ENCODE measurements at places on chromosomes 7 and 10.

DNA sequence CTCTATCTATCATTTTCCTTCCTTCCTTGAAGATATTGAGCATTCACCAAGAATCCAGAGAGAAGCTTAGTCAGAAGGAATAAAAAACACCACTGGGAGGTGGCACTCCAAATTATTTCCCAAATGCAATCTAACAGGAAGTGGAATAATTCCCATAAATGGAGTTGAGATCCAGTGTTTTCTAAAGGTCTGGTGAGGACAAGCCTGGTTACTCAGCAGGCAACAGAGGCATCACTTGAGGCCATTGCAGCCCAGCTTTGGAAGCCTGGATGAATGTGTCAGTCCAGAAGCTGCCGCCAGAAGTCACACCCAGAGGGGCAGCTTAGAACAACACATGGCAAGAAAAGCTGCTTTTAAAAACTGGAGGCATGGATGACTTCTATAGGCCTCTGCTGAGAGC lies 288.9 kb upstream of the KLF6 start:
- no peak for DNase-seq

DNA sequence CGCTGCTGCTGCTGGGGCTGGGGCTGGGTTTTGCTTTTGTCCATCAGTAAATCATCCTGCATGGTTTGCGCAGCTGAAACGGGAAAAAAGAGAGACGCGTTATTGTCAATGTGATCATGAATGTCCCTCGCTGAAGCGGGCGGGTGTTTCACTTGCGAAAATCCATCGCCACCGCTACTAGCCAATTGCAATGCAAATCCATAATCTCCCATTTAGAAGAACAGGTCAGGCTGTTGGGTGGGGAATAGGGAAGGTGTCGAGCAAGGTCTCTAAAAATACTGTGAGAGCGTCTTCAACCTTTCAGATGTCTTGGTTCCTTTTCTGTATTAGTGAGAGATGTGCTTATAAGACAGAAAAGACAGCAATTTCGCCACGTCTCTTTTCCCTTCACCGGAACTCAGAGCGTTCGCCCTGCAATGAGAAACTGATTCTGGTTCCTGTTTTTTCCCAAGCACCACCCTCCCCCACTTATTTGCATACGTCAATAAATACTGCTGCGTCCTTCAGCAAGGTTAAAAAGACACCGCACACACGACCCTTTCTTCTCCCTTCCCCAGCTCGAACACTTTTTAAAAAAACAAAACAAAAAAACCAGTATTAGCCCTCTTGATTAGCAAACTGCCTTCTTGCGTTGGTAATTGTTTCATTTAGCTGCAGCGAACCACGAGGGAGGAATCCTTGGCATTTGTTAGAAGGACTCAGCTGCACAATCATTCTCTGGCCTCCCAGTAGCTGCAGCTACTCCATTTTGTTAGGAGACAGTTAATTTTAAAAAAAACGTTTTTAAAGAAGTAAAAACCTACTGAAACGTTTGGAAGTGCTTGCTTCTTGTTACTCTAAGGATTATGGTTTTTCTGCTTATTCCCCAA lies 50.4 kb downstream of the CPEB3 start:
- DNase-seq = peak; percentile 33

GRCh38 chr7:110186334-110186733 lies 904.6 kb upstream of the LRRN3 start:
- no peak for DNase-seq

DNA sequence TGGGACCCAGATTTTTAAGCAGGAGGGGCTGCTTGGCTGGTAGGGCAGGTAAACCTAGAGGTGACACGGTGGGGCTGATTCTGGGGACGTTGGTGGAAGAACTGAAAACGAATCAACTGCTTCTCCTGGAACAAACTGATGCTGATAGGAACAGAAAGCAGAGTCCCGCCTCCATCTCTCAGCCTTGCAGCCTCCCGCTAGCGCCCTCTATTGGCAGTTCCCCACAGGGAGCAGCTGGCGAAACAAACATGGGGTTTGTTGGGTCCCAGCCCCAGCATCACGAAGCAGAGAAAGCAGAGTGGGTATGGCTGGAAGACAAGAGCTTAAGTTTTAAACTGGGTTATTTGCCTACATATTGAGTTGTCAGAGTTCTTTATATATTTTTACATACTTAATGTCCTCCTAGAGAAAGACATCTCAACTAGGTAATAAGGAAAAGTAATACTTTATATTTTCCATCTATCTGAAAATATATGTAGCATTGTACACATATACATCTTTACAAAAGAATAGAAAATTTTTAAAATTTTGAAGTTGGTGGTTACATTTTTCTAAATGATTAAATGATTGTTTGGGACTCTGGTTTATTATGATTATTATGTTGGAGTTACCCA lies 42.3 kb upstream of the FOXI2 start:
- DNase-seq = peak; percentile 39

DNA sequence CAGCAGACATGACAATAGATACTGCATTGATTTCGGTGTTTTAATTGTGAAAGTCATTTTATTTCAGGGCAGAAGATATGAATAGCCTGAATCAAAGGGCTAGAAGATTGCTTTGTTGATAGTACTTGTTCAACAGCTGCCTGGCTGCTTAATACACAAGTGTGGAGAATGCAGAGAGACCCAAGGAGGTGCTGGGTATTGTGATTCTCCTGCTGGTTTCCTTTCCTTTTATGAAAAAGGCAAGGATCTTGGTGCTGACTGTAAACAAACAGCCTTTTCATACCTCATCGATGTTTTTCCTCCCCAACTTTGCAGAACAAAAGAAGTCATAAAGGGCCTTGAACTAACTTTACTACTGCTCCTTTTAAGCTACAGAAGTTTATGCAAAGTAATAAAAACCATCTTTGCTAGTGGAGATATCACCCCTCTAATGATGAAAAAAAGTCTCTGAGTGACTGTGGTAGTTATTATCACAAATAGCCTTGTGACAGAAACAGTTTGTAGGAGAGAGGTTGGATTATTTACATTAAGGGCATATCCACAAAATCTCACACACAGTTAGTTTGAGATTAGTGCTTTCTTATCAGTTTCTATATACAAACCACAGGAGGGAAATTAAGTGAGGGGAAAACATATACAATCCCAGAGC lies 800.0 kb downstream of the LRMDA start:
- no peak for DNase-seq

- DNase-seq = no peak
Observed at GRCh38 chr10:71391701-71392100, 5.0 kb upstream of the CDH23 start.

- peak; percentile 85 for DNase-seq
Observed at GRCh38 chr7:45026984-45027773, 27.2 kb downstream of the CCM2 start.

GRCh38 chr7:2892549-2892948 lies 48.4 kb upstream of the GNA12 start:
- no peak for DNase-seq

DNA sequence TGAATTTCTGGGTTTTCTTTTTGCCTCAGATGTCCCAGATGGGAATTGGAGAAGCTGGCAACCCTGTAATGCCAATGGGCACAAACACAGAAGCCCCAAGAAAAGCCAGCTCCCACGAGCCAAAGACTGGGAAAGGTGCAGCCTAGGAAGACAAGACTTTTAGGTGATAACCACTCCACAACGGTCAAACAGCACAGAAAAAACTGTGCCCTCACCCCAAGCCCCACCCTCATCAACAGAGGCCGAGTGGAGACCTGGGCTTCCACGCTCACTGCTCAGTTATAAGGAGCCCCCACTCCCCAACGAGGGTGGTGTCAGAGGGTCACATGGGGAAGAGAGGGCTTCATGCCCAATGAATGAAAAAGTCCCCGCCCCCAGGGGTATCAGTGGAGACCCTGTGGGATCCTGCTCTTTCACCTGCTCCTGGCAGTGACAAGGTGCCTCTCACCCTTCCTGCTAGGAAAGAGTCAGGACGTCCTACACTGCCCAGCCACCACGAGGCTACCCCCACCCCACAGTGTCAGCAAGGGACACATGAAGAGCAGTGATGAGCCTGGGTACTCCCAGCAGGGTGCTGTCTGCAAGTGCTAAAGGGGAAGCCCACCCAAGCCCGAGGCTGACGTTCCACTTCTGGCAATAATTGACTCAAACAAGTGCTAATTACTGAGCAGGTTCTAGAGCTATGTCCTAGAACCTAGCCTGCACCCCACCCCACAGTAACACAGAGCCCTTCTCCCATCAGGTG lies 8.3 kb downstream of the TMEM273 start:
- DNase-seq = no peak

DNA sequence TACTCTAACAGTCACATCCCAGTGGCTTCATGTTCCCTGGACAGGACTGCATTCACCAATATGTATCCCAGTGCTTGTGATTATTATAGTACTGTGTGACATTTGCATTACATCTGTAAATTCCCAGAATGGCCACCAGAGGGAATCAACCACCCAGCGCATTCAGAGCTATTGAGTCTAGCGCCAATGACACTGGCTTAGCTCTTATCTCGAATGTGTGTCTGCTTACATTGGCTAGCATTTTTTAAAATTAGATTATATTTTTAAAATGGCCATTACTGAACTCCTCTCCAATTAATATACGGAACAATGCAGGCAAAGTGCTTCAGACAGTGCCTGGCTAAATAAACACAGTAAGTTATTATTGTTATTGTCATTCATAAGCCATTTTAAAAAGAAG lies 36.3 kb downstream of the TRIL start:
- DNase-seq = no peak

GRCh38 chr10:77357185-77357584 lies 280.4 kb downstream of the KCNMA1 start:
- no peak for DNase-seq

DNA sequence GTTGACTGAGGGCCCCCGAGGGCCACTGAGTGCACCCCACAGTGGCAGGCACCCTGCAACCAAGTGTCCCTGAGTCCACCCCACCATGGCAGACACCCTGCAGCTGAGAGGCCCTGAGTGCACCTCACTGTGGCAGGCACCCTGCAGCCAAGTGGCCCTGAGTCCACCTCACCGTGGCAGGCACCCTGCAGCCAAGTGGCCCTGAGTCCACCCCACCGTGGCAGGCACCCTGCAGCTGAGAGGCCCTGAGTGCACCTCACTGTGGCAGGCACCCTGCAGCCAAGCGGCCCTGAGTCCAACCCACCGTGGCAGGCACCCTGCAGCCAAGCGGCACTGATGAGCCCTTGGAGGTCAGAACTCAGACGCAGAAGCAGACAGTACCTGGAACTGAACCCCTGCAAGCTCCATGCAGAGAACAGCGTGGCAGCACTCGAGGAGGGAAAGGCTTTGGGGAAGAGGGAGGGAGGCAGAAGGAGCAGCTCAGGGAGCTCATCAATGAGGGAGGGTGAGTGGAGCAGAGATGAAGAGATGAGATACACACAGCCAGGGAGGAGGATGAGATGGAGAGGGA lies 156.5 kb downstream of the WDR37 start:
- no peak for DNase-seq

DNA sequence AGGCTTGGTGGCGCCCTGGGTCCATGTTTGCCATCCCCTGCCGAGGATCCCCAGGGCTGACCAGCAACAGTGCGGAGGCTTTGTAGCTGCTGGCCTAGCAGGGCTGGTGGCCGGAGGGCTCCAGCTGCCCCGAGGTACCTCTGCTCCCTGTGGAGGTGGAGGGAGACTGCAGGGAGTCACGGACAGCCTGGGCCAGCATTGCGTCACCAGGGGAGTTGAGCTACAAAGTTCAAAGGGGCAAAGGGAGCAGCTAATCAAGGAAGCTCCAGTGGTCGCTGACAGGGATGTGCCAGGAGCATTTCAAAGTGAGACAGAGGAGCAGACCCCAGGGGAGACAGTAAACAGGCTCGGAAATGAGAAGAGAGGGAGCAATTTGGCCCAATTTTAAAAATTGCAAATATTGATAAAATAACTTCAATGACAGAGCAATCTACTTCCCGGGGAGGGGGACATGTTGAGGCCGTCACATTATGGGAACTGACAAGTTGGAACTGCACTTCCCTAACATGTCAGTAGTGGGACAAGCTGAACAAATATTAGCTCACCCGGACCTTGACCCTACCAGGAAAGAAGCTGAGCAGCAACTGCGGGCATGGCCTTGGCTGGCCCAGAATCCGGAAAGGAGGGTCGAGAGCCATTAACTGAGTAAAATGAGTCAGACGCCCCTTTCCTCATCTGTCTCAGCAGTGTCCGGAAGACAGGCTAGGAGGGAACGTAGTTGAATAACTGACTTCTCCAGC lies 39.4 kb downstream of the BTBD16 start:
- DNase-seq = no peak

DNA sequence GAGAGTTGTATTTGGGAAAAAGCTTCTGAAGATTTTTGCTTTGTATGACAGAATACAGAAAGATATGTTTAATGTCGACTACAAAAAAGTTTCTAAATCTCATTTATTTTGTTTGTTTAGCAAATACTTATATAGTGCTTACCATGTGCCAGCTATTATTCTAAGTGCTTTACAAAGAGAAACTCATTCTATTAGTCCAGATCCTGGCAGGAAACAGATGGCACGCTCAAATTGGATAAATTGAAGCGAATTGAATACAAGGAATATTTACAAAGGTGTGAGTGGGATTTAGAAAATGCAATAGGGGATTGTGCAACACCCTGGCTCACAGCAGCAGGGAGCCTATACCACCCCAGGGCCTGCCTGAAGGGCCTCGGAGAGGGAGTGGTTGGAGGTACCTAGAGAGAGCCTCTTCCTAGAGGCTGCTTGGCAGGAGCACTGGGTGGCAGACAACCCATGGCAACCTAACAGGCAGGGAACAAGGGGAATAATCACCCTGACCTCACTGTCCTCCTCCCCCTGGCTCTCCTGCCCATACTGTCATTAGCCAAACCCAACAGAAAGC lies 27.6 kb upstream of the FAM204A start:
- no peak for DNase-seq

DNA sequence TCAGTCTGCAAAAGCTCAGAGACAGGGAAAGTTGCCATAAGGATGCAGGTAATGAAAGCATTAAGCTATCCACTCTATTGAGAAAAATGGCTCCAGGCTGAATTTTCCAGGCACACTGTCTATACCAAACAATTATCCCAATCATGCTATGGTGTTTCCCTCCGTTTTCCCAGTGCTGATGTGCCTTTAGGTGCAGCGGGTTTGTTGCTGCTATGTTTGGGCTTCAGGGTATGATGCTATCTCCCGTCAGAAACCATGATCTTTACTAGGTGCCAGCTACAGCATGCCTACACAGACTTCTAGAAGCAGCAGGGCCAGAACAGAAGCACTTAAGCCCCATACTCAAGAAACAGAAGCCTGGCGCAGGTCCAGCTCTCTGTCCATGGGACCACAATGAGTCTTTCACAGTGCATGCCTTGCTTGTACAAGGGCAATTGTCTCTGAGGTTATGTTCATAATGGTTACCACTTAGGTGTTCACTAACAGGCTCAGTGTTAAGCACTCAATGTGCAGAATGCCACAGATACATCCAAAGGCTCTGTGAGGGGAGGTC lies 19.4 kb downstream of the STEAP1B start:
- DNase-seq = no peak

- DNase-seq = no peak
Observed at GRCh38 chr7:100689230-100690135, 4.6 kb downstream of the GIGYF1 start.

GRCh38 chr7:1444214-1444924 lies 14.9 kb downstream of the MICALL2 start:
- no peak for DNase-seq

- no peak for DNase-seq
Observed at GRCh38 chr10:130254243-130254642, 118.1 kb downstream of the GLRX3 start.

Data from CD4-positive, CD25-positive, alpha-beta regulatory T cell (primary cell).